ENCODE measurements at places on chromosomes 1 and 21.

- no peak for DNase-seq
These were observed 22.8 kb downstream of the TMEM50A start for GRCh38 chr1:25360596-25361581.

DNA sequence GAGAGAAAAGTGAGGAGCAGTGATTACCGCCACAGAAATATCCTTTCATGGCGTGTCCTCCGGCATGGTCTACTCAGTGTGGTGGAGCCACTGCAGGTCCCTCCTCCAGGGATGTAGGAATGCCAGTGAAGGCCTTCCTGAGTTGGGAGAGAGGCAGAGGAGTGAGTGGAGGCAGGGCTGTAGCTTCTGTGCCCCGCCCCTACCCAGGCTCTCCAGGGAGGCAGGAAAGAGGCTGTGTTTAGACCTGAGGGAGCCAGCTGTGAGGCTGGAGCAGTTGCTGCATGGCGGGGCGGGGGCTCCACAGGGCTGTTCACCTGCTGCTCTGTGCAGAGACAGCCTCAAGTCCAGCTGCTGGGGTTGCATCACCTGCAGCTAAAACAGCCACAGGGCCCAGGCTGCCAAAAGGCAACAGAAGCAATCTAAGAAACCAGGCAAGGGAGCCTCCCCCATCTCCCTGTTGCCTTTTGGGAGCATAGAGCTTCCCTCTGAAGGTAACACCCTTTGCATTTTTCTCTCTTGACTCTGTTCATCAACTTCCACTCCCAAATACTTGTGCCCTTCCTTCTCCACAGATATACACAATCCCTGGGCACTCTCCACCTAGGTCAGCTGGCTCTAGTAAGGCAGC, 801 bp upstream of the ANXA9 start:
- no peak for DNase-seq

DNA sequence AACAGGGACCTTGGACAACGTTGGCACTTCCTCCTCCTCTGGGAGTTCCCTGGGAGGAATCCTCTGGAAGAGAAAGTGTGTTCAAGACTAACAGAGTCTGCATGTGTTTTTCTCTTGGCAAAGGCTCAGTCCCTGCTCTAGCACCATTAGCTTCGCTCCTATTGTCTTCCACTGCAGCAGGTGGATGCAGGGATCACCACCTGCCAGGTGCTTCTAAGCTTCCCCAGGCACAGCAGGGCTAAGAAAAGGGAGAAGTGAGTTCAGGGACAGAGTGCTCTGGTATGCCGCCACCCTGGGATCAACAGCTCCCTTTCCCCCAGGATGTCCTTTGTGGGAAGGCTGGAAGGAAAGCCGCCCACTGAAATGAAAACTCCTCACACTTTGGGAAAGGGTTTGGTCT, 43.9 kb upstream of the IL20 start:
- DNase-seq: no peak

DNA sequence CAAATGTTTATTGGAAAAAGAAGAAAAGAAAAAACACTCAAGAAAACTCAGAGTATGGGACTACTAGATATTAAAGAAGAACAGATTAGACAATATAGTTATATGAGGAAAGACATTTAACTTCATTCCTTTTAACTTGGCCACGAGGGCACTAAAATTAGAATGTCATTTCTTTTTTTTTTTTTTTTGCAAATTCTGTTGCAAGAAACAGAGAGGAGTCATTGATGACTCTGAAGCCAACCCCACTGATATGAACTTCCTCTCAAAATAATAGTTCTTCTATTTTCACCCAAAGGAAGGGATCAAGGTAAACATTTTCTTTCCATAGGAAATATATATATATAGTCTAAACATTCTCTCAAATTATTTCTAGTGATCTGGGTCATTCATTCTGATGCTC, 24.6 kb upstream of the PEX19 start:
- no peak for DNase-seq
